ENCODE measurements at places on chromosomes 11 and 22.

GRCh38 chr11:75627906-75628668 is 40.8 kb downstream of the MAP6 start:
- DNase-seq, result no peak

GRCh38 chr11:12361682-12362081 is 15.7 kb upstream of the PARVA start:
- DNase-seq, result no peak

DNA sequence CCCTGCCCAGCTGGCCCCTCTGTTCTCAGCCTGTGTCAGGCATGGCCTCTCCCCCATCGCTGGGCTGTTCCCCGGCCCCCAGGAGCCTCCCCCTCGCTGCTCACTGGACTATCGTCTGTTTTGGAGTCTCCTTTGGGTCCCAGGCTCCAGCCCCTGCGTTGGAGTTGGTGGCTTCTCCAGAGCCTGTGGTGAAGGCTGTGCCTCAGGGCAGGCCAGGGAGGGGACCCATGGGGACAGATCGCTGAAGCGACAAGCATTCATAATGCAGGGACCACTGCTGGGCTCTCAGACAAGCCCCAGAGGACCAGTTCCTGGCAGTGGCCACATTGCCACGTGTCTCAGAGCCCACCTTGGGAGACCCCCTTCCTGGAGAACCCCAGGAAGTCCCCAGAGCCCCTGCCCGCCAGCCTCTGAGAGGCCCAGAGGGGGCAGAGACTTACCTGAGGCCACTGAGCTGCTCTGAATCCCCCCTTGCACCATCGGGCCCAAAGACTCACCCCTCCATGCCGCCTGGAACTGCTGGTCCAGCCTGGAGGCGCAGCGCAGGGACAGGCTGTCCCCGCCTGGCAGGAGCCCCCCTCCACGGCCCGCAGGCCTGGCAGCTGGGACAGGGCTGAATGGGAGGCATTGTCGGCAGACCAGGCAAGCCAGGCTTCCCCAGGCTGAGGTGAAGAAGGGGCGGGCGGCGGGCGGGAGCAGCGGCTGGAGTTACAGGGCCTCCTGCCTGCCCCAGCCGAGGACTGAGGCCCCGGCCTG is at the start of gene CHADL:
CHADL (minus strand) TSS at position 555 of the 756 bp plus-strand sequence; CDS start at position 505, 50 bp downstream.
- peak; percentile 95 for DNase-seq

DNA sequence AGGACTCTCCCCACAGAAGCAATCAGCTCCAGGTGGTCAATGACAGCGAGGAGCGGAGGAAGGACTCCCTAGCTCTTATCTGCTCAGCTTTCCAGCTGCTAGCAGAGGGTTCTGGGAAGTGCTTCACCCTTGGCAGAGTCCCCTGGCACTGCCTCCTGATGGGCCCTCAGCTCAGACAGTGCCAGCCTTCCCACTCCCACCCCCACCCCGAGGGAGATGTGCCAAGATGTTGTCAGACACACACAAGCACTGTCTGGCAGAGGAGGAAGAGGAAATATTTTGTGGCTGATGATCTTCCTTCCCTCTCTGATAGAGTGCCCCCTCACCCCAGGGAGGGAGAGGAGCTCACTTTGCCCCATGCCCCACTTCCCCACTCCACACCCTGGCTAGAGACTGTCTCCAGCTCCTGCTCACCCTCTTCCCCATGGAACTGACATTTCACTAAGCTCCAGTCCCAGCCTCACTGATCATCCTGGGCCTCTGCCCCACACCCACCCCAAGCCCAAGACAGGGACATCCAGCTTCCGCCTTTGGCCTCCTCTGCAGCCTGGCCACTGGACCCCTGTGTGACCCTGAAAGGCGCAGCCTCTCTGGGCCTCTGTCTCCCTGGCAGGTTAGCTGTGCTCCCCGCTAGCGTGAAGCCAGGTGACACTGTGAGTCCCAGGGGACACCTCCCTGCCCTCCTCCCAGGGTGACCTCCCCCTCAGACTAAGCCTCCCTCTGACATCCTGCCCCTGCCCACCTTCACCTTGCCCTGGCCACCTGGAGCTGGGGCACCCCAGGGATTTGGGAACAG is 44.5 kb downstream of the SLCO2B1 start:
- DNase-seq, result peak; percentile 53

DNA sequence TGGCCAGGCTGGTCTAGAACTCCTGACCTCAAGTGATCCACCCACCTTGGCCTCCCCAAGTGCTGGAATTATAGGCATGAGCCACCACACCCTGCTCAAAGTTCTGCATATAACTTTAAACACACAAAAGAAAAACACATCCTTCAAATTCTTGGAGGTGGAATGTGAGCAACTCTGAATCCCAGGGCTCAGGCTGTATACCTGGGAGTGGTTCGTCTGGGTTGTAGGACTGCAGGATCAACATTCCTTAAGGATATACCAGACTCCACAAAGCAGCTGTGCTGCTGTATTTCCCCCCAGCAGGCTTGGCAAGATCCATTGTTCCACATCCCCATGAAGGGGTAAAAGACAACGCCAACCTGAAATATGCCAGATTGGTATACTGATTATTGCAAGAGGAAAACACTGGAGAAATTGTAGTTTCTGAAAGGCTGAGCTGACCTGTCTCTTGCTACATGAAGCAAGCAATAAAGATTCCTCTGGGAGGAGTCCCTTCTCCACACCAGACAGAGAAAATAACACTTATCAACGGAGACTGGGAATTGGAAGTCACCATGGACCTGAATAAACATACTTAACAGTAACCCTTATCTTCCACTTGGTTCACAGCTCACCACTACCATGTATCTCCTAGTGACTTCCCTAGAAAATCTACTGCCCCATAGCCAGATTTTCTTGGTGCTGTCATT is 12.2 kb upstream of the RPS3 start:
- no peak for DNase-seq

DNA sequence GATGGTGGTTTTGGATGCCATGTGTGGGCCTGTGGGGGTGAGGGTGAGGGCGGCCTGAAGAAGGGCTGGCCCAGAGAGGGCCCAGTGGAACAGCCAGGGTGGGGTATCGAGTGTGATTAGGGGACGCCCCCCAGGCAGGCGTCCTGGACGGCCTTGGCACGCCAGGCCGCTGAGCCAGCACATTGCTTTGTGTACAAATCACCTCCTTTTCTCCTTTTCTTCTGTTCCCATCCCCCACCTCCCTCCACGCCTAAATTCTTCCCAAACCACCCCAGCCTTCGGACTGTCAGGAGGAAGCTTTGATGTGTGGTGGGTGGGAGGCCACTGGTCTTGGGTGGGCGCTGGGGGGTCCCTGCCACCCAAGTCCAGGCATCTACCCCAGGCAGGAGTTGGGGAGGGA is 7.8 kb upstream of the CD248 start:
- DNase-seq, result no peak

DNA sequence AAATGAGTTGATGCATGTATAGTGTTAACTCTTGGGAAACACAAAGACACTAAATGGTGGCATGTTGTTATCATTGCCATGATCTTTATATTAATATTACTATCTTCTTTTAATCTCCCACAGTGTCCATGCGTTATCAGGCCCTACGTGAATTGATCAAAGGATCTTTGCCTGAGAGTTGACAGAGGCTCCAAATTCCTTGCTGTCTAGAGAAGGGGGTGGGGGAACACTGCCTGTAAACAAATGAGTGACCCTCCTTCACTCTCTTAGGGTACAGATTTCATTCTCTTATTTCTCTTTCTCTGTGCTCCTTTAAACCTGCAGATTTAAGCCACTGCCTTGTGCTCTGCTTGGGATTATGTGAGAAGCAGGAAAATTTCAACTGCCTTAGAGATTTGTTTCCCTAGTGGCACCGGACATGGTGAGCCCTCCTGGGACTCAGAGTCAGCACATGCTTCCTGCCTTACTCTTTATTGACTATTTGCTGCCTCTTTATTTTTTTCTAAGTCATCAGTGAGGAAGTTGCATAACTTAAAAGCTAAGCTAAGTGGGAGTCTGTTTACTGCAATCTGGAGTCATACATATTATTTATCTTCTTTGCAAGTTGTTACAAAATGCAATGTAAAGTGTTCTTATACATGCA is 122.9 kb downstream of the MAML2 start:
- no peak for DNase-seq

DNA sequence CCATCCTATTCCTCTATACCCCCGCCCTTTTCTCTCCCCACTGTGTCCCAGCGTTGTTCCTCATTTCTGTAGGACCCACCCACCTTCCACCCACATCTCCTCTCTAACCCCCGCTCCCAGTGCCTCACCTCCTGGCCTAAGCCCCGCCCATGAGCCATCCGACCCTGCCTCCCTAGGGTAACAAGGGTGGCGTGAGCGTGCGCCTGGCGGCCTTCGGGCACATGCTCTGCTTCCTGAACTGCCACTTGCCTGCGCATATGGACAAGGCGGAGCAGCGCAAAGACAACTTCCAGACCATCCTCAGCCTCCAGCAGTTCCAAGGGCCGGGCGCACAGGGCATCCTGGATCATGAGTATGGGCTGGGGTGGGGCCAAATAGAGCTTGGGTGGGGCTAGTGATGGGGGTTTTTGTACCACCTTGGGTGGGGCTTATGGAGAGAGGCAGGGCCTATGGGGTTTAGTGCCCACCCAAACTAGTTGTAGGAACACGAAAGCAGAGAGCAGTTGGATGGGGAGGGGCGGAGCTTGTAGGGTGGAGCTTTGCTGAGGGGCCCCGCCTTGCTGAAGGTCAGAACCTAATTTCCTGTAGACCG is 4.5 kb downstream of the INPP5J start:
- DNase-seq, result no peak

DNA sequence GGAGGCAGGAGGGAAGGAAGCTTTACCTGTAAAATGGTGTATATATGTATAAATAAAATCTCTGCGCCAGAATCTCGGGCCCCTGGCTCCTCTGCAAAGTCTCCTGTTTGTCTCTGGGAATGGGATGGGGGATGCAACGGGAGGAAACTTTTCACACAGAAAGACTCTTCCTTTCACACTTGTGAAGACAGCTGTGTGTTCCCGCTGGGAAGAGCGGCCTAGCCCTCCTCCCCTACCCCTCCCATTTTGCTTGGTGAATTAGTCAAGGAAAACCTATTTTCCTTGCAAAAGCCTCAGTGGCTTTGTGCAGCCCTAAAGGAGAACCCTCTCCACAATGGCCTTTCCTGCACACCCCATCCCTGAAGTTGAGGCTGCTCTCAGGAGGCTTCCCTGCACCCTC is 9.4 kb upstream of the IGF2 start:
- DNase-seq, result no peak

- no peak for DNase-seq
These were observed 70.2 kb downstream of the DBX1 start for GRCh38 chr11:20089796-20090653.

GRCh38 chr11:110529043-110529442 is 99.3 kb downstream of the FDX1 start:
- no peak for DNase-seq

All from amygdala (tissue), 56 donors.